NCI-H187 (cell line): ENCODE measurements at places on chromosomes 1 and 21.

GRCh38 chr1:103514920-103515503 is 10.5 kb upstream of the RNPC3 start:
- peak; percentile 1 for DNase-seq

- DNase-seq = no peak
Observed at GRCh38 chr1:229043115-229043514, 227.8 kb upstream of the RAB4A start.

DNA sequence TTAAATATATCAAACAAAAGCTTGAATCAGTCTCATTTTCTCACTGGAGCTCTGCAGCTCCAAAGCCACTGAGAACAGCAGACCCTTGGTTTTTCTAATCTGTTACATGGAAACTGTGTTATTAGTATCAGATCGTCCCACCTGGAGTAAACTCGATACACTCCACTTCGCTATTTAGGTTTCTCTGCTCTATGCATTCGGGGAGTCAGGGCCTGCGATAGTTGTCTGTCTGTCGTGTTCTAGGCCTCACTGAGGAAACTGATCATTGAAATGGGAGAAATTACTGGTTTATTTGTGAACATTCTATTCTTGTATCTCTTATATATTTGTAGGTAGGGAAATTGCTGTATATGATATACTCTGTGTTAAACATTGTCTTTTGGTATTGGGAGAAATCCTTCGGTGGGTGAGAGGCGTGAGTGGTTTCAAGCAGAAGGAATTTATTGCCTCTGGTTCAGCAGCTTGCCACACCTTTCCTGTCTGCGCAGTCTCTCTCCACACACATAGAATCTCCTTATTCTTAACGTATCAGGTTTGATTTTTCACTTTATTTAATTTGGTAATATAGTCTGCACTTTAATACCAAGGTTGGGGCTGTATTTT is 8.5 kb downstream of the PRDM2 start:
- DNase-seq = no peak

DNA sequence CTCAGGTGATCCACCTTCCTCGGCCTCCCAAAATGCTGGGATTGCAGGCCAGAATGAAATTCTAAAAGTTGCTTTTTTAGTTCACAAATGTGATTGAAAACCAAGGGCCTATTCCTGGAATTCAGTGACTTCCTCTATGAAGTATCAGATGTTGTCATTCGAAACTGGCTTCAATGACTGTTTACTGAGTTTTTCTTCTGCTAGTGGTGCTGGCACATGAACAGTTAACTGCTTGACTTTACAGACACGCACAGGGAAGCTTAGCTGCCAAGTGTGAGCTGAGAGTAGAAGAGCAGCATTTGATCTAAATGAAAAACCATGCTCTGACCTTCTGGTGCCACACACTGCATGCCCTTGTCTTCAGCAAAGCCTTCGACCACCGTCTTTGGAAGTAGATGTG is 32.8 kb upstream of the AJAP1 start:
- DNase-seq = no peak

- peak; percentile 76 for DNase-seq
Observed at GRCh38 chr1:10694274-10694632, 102.2 kb downstream of the CASZ1 start.

DNA sequence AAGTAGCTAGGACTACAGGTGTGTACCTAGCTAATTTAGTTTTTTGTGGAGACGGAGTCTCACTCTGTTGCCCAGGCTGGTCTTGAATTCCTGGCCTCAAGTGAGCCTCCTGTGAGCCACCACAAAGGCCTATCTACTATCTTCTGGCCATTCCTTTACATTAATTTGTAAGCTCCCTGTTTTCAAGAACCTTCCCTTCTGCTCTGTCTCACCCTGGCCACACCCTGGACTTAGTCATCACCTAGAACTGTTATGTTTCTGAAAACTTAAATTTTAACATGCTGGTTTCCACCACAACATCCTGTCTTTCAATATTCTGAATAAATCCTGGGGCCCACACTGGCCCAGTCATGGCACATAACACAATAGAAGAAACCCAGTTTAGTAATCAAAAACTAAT is 4.9 kb upstream of the B4GALT3 start:
- no peak for DNase-seq

GRCh38 chr1:1308756-1309250 is 406 bp downstream of the PUSL1 start:
- no peak for DNase-seq

GRCh38 chr1:214635086-214635485 is 32.1 kb downstream of the CENPF start:
- DNase-seq = no peak

- DNase-seq = no peak
Observed at GRCh38 chr1:177190308-177190970, 19.7 kb downstream of the BRINP2 start.

- DNase-seq = no peak
Observed at GRCh38 chr1:33111965-33112364, 31.0 kb downstream of the AZIN2 start.

DNA sequence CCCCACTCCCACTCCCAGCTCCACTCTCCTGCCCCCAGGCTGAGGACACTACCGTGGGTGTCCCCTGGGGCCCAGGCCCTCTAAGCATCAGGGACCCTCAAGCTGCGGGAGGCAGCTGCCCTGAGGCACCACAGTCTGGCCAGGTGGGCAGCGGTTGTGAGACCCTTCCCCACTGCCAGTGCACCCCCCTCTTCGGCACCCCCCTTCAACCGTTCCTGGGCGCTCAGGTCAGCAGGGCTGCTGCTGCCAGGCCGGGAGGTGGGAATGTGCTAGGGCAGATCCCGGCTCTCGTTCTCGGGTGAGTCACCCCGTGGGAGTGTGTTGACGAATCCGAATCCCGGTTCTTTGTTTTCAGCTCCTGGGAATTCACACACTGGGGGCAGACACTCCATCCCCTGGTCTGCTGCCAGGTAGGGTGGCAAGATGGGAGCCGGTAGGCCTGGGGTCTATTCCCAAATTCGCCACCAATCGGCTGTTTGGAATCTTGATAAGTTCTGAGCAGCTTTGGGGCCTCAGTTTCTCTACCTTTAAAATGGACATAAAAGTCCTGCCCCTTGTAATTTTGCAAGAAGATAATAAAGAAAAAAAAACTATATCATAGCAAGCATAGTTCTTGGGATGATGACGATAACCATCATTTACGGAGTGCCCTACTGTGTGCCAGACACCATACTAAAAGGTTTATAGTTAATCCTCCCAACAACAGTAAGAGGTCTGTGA is 28.5 kb upstream of the CASZ1 start:
- DNase-seq = no peak

- no peak for DNase-seq
Observed at GRCh38 chr1:156862997-156863599, 2.4 kb downstream of the NTRK1 start.

DNA sequence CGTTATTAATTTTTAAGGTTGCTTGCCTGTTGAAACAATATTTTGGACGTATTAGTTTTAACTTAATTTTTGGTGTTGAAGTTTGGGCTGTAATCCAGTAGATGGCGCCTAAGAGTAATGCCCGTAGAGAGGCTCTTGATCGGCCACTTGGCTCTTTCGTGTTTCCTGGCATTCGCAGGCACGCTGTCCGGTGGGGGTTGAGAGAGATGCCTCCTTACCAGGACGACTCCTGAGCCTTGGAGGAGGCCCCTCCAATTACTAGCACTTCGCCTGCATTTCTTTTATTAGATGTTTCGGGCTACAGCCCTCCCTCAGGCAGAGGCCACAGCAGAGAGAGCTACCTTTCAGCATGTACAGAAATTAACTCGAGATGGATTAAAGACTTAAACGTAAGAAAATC is 12.0 kb downstream of the OR2M4 start:
- no peak for DNase-seq

DNA sequence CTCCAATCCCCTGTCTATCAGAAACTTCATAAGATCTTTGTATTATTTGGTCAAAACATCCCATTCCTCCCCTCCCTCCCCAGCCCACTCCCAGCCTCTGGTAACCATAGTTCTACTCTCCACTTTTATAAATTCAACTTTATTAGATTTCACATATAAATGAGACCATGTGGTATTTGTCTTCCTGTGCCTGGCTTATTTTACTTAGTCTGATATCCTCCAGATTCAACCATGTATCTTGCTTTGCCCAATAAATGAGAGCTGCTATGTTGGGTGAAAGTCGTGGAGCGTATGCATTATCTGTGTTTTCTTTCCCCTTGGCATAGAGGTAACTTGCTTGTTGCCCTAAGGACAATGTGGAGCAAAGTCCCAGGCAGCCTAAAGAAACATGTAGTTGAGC is 28.5 kb upstream of the CHRM3 start:
- no peak for DNase-seq

- no peak for DNase-seq
Observed at GRCh38 chr1:27152004-27152828, 2.7 kb downstream of the SLC9A1 start.

DNA sequence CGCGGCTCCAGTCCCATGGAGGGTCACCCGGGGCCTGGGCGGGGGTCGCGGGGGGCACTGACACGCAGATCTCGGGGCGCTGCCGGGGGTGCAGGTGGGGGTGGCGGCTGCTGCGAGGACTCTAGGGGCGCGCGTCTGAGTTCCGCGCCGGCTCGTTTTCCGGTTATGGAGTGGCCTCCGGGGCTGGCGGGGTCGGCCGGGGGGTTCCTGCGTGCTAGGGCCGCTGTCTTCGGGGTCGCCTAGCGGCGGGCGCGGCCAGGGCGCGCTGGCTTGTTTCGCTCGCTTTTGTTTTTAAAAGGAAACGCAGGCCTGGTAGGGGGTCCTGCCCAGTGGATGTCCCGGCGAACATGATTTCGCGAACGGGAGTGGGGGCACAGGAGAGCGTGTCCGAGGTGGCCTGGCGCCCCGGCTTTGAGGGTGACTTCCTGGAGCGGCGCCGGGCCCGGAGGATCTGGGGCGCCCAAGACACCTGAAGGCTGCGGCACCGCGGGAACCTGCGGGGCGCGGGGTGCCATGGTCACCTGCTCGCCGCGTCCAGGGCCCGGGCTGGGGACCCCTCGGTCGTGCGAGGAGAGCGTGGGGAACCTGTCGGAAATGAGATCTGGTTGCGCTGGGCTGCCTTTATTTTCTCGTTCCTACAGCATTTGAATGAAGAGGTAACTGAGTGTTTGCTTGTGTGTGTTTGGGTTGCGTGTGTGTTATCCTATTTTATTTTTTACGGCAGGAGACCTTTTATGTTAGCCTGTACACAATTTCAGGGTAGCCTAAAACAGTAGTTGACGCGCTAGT is 618 bp downstream of the ETS2 start:
- DNase-seq = no peak

GRCh38 chr1:234913771-234914170 is 214.9 kb downstream of the TOMM20 start:
- no peak for DNase-seq

DNA sequence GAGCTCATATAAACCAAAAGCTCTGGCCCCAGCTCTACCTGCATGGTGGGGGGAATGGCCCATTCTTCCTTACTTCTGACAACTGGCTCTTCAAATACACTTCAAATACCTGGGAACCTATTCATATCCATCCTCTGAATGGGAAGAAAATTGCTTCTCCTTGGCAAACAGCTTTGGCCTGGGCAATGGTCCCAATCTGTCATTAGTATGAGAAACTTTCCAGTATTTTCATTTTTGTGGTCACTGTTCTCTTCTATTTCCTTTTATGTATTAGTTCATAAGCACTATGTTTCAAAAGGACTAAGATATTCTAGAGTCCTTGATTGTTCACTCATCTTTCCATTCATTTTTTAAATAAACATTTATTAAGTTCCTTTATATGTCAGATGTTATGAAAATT is 5.2 kb upstream of the HSD3B2 start:
- DNase-seq = no peak

GRCh38 chr1:186858923-186859322 is 30.2 kb downstream of the PLA2G4A start:
- DNase-seq = no peak

DNA sequence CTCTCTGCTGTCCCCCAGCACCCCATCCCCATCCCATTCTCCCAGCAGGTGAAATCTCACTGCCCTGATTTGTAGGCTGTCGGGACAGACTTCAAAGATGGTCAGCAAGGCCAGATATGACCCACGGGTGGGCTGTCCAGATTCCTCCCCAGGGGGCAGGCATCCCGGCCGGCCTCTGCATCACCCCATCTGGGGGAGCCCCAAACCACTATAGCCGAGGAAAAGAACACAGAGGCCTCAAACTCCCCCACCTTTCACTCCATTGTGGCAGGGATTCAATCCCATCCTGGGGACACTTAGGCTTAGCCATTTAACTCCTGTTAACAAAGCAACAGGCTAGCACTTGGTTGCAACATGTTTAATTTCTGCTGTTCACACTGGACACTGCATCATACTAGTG is 8.8 kb downstream of the MUL1 start:
- DNase-seq = no peak

GRCh38 chr1:107142140-107142542 is 1.3 kb downstream of the NTNG1 start:
- no peak for DNase-seq

GRCh38 chr1:42947965-42948732 is 10.5 kb downstream of the SLC2A1 start:
- no peak for DNase-seq

- DNase-seq = no peak
Observed at GRCh38 chr1:94110021-94110761, 10.8 kb downstream of the ABCA4 start.

DNA sequence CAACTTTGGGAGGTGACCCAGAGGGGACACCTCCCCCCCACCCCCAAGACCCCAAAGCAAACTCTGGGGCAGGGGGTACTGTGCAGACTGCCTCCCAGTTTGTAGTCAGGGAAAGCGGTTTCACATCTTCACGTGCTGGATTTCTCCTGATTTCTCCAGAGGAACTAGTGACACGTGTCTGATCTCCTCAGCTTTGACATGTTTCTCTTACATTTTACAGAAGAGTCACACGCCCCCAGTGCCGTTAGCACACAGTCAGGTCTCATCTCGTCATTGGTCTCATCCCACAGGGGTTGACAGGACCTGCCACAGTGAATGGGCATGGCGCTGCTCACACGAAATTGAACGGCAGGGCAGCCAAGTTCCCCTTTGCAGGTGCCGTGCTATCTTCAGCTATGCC is 11.8 kb downstream of the PDPN start:
- DNase-seq = no peak

GRCh38 chr1:6822530-6823359 is 37.5 kb downstream of the CAMTA1 start:
- peak; percentile 42 for DNase-seq

DNA sequence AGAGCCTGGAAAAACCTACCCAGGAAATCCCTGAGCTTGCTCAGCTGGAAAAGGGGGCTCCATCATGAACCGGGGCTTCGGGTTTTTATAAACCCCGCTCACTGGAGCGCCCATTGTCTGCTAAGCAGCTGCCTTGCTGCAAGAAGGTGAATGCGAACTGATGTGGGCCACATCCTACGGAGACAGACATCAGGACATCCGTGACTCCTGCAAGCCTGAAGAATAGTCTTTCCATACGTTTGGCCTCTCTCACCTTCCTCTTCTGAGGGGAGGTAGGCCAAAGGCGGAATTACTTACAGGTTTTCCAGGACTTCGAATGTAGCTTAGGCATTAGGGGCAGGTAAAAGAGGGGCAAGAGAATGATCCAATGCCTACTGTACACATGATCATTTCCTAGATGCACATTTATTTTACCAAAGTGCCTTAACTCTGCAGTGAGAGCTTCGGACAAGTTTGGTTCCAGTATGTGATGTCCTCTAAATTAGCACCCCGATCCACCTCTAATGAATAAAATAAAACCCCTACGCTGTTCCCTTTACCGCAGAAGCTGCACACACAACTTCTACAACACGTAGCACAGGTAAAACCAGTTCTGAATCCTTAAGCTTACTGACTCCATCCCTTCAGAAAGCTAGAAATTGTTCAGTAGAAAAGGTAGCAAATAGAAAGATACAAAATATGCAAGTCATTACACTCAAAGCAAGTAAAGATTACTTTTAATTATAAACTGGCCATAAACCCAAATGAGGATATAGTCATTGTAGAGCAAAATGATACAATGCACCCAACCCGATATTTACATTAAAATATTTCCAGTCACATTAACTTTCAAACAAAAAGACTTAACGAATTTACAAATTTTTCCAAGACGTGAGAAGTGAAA is 866 bp upstream of the SORT1 start:
- DNase-seq = no peak
